ENCODE measurements at places on chromosomes 12 and 14.

DNA sequence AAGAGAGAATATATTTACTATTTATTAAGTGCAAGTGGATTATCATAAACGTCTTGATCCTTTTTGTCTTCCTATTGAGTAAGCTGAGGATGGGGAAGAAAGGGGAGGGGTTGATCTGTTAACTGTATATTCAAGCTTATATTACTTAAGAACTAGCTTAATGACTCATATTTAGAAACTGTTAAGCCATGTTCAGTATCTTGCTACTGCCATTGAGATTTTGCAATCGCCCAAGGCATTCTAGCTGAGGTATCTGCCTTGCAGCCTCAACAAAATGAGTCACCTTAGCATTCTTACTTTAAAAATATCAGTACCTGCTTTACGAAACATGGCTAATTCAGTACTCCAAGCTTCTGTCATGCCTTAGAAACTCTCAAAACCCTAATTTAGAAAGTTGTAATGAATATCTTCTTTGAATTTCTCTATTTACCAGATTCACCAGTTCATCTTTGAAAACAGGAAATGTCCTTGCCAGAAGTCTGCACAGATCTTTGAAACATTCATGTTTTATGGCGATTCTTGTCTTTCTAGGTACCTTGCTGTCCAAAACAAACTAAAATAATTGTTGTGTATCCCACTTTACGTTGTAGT is 76.1 kb downstream of the ALG10B start:
- DNase-seq = no peak

DNA sequence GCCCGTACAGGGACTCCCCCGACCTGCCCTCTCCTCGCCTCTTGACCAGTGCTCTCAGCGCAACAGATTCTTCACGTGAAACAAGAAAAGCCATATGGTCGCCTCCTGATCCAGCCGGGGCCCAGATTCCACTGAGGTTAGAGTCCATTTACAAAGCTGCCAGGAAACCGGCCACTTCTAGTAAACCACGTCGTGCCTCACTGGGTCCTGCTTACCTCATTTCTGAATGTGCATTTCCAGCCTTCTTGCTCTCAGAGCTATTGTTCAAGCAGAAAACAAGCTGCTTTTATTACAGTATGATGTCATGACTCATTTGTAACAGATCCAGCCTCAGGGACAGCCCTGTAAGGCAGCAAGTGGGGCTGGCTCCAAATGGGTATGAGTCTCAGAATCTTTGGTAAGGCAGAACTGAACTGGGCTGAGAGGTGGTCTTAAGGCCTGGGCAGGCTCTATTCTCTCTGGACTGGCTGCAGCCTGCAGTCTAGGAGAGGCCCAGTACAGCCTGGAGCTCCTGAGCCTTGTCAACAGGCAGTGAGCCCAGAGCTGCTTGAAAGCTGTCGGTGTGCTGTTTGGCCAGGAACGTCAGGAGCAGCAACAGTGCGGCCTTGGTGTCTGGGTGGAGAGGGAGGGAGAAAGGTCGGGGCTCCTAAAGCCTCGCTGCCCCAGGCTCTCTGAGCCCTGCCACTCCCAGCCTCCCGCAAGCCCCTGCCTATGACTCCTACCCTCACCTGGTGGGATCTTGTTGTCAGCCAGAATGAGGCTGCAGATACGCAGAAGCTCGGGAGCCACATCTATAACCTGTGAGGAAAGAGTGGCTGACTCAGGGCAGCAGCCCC is 8.3 kb downstream of the REC8 start:
- no peak for DNase-seq

DNA sequence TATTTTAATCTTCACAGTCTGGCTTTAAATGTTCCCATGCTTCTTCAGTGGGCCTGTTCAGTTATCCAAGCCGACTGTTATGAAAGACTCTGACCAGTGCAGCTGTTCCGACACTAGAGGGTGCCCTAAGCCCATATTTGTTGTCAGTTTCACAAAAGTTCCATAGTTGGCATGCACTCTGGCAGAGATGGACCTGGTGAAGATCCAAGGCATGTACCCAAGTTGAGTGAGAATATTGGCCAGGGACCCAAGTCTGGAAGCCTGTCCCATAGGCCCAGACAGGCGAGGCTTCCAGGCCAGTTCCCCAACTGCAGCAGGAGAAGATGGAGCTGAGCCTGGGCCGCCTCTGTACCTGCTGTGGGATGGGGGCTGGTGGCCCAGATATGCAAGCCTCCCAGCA is 27.4 kb upstream of the GUCY2C start:
- peak; percentile 39 for DNase-seq

GRCh38 chr12:49133014-49133413 is 1.8 kb upstream of the TUBA1B start:
- no peak for DNase-seq

DNA sequence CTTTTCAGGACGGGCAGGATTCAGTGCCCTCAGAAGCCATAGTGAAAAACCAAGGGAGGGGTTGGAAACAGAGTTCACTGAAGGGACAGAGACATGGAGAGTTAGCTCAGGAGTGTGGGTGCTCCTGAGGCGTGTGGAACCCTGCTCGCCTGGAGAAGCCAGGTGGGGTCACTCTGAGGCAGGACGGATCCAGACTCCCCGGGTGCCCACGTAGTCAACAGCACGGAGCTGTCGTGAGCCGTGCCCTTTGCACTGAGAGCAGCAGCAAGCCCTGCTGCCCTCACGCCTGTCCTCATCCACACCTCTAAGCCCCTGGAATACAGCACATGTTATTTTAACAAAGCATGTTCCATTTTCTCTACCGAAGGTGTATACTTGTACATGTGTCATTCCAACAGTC is 114.7 kb downstream of the FBXL14 start:
- DNase-seq = no peak

- DNase-seq = no peak
Measured at GRCh38 chr12:95304673-95305198, 87.1 kb downstream of the VEZT start.

DNA sequence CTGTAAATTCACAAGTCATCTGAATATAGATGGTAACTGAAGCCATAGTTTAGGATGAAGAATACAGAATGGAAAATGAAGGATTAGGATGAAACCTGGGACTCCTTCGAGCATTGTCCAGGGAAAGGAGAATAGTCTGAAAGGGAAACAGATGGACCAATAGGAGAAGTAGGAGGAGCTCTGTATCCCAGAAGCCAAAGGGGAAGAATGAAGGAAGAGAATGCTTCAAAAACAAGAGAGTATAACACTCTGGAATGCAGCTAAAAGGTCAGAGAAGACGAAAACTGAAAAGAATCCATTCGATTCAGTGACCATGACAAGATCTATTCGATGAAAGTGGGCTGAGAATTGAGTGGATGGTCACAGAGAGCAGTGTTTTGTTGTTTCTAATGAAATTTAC is 1.0 kb downstream of the GMFB start:
- DNase-seq = no peak

DNA sequence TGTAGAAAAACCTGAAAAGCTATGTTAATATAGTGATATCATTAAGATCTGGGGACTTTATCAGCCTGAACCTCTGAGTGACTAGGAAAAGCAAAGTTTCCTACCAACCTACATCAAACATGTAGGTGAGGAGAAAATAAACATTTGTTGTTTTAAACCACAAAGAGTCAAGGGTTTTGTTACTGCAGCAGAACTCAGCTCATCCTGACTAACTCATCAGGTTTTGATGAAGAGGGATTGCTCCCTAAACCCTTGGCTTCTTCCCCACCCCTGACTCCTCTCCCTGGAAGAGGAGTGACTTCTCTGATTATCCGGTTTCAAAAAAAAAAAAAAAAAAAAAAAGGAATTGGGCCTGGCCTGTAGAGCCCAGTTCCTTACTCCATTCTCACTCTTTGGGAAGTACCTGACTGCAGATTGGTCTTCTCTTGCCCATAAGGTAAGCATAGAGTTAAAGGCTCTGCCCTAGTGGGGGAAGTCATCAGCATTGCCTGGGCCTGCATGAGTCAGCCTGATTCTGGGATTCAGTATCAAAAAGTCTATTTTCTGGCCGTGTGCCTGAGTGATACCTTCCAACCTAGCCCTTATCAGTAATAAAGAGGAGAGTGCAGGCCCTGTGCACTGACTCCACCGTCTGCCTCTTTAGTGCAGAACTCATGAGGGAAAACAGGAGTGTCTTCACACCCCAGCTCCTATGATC is 16.9 kb downstream of the BDKRB1 start:
- DNase-seq = no peak

DNA sequence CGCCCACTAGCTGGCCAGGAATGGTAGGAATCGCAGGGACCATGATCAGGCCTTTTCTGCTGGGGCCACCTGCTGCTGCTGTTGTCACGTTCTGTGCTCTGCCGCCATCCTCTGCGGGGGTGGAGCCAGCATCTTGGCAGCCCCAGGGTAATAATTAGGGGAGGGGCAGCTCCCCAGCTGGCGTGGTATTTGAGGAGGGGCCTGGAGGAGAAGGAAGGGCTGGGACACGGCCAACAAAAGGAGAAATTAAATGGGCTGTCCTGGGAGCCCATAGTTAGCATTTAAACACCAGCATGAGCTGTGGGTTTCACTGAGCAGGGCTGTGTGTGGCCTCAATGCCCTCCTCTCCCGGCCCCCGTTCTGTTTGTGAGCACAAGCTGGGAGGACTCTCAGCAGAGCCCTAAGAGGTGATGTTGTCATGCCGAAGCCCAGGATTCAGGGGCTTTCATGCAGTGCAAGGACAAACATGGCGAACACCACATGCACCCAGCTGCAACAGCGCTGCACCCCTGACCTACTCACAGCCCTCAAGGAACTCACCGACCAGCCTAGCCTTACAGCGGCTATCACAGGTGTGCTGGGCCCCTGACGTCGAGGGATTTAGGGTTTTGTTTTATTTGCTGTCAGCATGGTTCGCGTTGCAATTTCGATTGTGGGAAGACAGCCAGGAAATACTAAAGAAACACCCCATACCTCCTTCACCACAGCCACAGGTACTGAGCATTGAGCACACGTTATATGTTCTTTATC is 324.3 kb downstream of the CACNA1C start:
- no peak for DNase-seq

GRCh38 chr12:31765931-31766330 is 37.1 kb upstream of the AMN1 start:
- no peak for DNase-seq

- no peak for DNase-seq
Measured at GRCh38 chr12:117980616-117981015, 11.8 kb upstream of the KSR2 start.

- no peak for DNase-seq
Measured at GRCh38 chr14:86532219-86532618, 1002.3 kb downstream of the FLRT2 start.
